ENCODE measurements at places on chromosomes 1 and 21.
A peak's percentile ranks its signal among the peaks of the same experiment; 100 is the strongest.

- peak; percentile 44 for DNase-seq
Measured at GRCh38 chr1:12580054-12580887, 37.7 kb downstream of the DHRS3 start.

- no peak for DNase-seq
Measured at GRCh38 chr1:194289569-194290266, 1103.3 kb upstream of the B3GALT2 start.

- DNase-seq = no peak
Measured at GRCh38 chr1:210841926-210842625, 291.9 kb downstream of the KCNH1 start.

DNA sequence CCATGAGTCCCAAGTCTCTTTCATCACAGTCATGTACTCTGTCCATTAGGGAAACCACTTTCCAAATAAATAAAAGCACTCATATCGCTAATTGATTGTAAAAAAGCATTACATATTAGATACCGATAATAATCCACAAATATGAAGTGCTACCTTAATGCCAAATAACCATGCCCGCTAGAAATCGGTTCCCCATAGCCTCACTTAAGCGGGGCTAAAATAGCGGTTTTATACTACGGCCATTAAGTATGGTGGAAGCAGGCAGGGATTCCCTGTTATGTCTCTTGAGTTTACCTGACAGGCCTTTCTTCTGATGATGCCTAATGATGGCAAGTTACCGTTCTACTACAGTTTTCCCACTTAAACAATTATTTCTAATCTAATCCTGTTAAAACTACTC is 3.9 kb downstream of the ELK4 start:
- no peak for DNase-seq

DNA sequence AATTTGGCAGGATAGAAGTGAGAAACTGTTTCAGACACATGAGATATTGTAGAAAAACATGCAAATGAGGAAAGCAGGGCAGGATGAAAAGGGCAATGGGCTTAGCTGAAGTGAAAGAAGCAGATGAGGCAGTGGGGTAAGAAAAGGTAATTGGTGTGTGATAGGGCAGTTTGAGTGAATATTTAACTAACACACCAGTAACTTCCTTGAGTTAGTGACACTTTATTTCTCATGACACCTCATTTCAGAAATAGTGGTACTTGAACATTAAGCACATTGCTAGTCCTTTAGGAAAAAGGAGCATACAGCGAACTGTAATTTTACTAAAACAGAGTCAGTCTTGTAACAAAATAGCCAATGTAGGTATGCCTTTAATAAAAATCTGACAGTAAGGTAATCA is 415.0 kb downstream of the DPYD start:
- no peak for DNase-seq

GRCh38 chr1:218494449-218494852 is 149.3 kb downstream of the TGFB2 start:
- no peak for DNase-seq

GRCh38 chr21:27741736-27742135 is 774.8 kb upstream of the ADAMTS5 start:
- no peak for DNase-seq

DNA sequence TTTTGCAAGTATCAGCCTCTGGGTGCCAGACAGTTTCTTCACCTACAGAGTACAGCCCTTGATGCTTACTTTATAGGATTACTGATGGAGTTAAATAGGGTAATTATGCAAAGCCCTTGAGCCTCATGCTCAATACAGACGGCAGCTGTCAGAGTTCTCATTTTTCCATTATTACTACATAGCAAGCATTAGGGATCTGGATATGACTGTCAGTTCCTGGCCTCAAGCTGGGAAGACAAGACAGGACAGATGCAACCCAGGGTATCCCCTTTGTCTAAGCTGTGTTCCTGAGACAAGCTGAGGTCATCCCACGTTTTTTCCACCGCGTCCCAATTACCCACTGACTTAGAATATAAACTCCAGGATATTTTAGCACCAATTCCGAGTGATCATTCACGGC is 94.4 kb downstream of the SLC35F3 start:
- DNase-seq = no peak

DNA sequence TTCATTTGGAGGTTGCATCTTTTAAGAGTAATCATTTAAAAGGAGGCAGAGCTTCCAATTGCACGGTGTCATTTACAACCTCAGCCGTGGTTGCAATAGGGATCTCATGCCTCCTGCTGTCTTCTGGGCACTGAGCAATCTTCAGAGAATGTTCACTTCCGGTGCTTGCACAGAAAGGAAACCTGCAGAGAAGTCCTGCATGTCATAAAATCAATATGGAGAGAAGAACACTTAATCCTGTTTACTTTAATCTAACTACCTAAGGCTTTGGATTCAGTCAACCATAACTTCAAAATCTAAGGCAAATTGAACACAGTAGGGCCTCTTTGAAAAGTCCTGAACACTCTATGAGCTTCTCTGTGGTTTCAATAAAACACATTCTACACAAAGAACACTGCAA is 11.3 kb upstream of the MAP10 start:
- DNase-seq = peak; percentile 80

- peak; percentile 15 for DNase-seq
Measured at GRCh38 chr1:67020304-67020703, 33.6 kb downstream of the SLC35D1 start.

DNA sequence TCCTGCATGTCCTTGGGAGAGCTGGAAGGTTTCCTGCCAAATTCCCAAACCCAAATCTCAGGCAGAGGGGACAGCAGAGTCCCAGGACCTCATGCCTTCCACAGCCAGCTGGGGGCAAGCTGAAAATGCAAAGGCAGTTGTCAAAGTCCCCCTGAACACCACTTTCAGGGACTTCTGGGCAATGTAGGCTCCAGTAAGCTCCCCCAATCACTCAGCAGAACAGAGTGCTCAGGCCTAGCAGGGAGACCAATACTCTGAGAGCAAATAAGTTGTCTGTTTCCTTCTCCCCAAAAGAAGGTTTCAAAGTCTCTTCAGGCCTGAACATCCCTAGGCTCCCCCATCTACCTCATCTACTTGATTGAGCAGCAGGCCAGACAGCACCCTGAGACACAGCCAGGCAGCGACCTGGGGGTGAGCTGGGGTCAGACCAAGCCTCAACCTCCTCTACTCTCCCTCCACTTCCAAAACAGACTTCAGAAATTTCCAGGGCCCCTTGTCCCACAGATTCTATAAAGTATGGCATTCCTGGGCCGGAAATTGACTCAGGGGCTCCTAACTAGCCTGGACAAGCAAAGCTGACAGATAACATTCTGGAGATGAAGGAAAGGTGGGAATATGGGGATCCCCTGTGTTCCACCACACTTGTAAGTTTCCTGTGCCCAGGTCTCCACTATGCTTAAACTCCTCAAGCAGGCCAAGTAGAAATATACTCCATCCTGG is 1.9 kb downstream of the SLC9A1 start:
- DNase-seq = no peak

GRCh38 chr1:9289711-9290485 is 2.8 kb upstream of the SPSB1 start:
- DNase-seq = peak; percentile 46

DNA sequence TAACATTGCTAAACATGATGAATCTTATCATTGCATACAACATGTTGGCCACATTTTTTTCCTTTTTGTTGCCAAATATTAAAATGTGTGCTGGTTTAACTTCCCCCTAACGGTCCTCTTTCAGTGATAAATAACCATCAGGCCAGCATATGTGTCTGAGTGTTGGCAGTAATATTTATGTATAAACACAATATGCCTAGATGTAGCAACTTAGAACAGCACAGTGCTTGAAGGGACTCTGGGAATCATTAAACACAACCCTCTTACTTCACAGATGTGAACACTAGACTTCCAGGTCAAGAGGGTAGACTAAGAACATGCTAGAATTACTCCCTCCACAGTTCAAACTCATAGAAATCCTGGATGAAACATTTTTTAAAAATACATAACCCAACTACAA is 581.8 kb downstream of the PLPP3 start:
- DNase-seq = no peak

- DNase-seq = no peak
Measured at GRCh38 chr1:210303391-210303790, 25.3 kb upstream of the HHAT start.

- peak; percentile 95 for DNase-seq
Measured at GRCh38 chr1:207805841-207806421, 54.1 kb downstream of the CD46 start.

GRCh38 chr21:37868446-37869295 is 47.6 kb downstream of the KCNJ6 start:
- peak; percentile 65 for DNase-seq

DNA sequence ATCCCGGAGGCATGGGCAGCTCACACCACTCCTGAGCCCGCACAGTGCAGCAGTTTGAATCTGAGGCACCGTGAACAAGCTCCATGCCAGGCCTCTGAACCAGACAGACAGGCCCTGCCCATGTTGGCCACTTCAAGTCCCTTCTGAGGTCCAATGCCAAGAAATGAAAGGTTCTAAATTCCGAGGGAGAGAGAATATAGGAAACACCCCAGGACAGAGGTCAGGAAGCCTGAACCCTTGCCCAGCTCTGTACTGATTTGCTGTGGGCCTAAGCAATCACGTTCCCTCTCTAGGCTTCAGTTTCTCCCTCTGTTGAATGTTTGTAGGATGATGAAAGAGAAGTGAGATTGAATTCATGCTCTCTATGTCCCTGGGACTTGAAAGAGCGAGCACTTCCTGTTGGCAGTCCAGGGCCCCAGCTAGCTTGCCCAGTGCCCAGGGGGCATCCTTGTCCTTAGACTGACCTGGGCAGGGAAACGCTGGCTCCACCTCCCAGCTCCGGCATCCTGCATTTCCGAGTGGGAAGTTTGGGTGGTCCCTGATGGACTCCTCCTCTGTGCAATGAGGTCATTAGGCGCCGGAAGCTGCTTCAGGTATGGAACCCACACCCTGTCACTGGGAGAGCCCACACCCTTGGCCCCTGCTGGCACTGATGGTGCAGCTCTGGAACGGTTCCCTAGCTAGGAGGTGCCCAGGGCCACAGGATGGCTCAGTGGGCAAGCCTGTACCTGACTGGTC is 242.4 kb upstream of the TMEM51 start:
- DNase-seq = peak; percentile 31

- DNase-seq = no peak
Measured at GRCh38 chr1:211548321-211549091, 30.5 kb downstream of the SLC30A1 start.

GRCh38 chr1:24707687-24708086 is 37.6 kb upstream of the CLIC4 start:
- peak; percentile 89 for DNase-seq

DNA sequence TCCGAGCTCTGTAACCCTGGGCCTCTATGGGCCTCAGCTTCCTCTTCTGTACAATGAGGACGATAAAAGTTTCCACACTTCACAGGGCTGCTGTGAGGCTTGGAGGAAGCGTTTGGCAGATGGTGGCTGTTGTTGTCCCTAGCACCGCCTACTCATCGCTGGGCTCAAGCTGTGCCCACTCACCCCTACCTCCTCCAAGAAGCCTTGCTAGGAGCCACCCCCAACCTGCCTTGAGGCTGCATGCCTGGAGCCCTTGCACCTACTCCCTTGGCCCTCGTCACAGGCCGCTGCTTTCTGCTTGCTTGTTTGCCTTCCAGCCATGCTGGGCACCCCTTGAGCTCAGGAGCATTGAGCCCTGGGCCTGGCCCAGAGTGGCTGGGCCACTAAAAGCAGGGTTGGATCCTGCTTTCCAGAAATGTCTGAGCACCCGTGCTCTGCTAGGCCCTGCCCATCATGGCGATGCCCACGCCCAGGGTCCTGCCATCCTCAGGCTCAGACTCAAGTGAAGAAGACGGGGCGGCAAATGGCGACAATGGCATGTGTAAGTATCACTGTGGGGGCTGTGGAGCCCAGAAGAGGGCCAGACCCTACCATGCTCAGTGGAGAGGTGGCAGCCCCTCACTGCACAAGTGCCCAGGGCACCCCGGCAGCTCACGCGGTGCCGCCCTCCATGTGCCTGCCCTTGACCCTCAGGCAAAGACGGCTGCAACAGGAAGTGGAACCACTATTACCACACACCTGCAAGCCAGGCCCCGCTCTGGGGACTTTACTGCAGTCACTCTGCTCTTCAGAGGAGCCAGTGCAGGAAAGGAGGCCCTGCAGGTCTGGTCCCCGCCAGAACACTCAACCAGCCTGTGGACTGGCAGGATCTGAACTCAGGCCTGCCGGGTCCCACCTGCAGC is 9.5 kb downstream of the SH3BGRL3 start:
- no peak for DNase-seq

DNA sequence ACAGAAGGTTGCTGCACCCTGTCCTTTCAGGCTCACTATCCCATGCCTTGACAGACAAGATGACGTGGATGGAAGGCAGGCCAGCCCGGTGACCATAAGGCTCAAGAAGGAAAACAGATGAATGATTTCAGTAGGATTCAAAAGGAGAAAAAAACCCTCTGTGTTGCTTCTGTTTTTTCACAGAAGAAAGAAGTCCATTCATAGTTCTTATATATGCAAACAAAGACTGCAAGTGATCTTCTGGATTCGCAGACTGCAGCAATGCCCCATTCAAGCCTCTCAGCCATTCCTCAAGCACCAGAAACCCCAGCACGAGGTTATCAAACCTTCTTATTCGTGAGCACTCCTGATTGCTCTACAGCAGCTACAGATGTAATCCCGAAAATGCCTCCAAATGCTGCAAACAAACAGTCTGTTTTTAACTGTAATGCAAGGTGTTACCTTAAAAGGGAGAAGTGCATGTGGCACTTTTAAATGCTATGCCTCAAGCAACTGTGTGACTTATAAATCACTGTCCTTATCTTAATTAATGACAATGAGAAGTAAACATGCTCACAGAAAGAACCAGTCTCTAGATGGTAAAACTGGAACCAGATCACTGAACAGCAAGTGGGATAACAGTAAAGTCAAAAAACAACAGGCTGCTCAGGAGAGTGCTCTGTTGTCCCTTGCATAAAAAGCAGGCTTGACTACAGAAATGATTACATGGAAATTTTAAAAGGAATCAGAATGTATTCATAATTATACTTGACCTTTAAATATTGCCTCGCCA is 173.9 kb downstream of the HHIPL2 start:
- no peak for DNase-seq

DNA sequence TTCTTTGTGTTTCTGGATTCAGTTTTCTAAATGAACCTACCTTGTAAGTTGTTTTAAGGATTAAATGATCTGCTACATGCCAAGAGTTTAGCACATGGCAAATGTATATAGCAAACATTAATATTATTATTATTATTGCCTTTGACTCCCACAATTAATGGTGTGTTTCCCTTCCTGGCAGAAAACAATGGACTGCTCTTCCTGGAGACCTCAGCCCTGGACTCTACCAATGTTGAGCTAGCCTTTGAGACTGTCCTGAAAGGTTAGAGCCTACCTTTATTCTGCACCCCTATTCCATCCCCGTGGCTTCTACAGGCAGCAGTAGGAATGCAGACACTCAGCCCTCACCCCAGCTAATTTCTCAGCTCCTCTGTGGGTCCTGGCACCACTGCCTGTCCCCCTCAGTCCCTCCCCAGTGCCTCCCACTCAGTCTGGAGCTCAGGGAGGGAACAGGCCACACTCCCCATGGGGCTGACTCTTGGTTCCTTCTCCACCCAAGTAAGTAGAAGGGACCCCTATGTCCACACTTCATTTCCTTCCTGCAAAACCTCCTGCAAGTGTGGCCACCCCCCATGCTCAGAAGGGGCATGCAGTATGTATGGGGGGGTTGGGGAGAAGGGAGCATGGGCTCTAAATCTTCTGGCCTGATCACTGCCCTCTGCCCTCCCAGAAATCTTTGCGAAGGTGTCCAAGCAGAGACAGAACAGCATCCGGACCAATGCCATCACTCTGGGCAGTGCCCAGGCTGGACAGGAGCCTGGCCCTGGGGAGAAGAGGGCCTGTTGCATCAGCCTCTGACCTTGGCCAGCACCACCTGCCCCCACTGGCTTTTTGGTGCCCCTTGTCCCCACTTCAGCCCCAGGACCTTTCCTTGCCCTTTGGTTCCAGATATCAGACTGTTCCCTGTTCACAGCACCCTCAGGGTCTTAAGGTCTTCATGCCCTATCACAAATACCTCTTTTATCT is 8.8 kb downstream of the RAB25 start:
- no peak for DNase-seq

All from Daoy (cell line).